ENCODE measurements at places on chromosomes 3 and 15. TPM values are rescaled to one million over a fixed set of nuclear protein-coding genes. Genes with fewer than 3 reads are reported as not detected.

DNA sequence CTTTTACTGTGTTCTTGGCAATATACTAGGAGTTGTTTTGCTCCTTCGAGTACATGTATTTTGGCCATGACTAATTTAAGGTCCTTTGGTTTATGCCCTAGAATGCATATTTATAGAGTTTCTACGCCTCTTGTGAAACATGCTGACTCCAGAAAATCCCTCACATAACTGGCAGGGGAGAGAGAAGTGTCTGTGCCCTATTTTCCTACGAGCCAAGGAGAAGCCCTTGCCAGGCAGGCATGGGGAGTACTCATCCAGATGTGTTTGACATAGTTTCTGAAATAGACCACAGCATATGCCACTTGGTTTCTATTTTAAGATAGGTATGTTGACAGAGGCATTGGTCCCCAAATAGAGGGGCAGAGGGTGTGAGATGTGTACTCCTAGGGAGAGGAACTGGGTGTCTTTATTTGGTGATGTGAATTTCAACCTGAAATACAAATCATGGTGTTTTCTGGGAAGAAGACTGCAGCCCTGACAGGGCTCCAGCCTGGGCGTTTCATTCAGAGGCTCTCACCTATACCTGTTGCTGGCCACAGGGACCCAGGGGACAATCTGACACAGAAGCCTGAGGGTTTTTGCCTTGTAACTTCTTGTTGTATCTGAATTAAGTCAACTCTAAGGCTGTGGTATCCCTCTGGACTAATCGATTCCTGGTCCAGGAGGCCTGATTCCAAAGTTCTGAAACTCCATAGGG is 267.8 kb upstream of the C2CD4B start:
- no peak for DNase-seq

DNA sequence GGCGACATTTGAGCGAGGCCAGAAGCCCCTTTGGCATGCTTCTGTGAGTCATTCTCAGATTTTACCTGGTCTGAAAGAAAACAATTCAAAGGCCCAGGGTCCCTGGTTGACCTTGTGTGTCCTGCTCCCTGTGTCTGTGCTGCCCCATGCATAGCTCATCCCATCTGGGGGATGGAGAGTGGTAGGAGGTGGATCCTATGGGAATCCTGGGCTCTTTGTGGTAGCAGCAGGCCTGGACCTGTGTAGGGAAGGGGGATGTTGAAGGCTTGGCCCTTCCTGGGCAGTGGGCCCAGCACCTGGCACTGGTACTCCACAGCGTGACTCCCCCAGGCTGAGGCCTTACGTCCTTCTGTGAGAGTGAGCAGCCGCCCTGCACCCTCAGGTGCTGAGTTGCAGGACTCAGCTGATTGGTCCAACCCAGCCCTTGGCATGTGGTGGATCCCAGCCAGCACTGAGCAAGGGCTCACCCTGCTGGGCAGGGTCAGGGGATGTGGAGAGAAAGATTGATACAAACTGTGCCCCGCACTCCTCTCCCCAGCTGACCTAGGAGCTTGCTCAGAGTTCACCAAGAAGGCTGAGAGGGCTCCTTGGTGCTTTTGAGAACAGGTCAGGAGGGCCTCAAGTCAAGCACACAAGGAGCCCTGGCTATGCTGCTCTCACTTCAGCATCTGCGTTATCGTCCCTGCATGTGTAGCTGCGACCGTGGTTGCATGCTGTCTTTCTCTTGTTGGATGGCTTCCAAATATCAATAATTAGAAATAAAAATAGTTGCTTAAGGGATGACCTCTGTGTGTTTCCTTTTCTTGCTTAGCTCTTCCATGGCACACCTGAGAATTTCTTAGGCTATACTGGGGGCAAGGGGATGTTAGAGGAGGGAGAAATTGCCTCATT is 21.4 kb upstream of the JMJD7 start:
- no peak for DNase-seq

GRCh38 chr15:60255390-60255789 is 142.4 kb downstream of the ANXA2 start:
- peak; percentile 30 for DNase-seq

GRCh38 chr3:122961146-122961545 is 66.4 kb downstream of the SEMA5B start:
- DNase-seq, result no peak

DNA sequence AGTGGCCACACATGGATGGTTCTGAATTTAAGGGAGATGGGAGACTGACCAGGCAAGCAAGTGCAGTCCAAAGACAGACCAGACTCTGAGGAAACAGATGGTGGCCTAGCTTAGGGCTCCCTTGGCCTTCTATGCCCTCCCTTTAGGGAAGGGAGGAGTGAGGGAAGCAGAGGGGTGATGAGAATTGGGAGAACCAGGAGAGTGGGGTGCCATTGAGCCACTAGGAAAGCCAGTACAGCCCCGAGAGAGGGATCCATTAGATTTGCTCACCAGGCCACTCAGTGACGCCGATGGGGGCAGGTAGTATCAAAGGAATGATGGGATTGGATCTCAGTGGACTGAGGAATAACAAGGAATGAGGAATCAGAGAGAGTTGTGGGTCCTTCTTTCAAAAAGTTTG is 30.4 kb upstream of the HERC1 start:
- DNase-seq, result no peak

DNA sequence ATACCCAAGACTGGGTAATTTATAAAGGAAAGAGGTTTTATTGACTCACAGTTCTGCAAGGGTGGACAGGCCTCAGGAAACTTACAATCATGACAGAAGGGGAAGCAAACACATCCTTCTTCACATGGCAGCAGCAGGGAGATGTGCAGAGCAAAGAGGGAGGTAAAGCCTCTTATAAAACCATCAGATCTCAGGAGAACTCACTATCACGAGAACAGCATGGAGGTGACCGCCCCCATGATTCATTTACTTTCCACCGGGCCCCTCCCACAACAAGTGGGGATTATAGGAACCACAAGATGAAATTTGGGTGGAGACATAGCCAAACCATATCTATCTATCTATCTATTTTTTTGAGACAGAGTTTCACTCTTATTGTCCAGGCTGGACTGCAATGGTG is 5.4 kb downstream of the GDPGP1 start:
- no peak for DNase-seq

- DNase-seq, result no peak
These were observed 10.1 kb upstream of the FOXB1 start for GRCh38 chr15:59993950-59994401.

The UCN2 gene
- not detected for polyA plus RNA-seq

The SLC6A20 gene
- 1.1 TPM for polyA plus RNA-seq
